ENCODE measurements at places on chromosomes 6 and 20.

- no peaks in the 10 kb centered on the region for H3K36me3 ChIP-seq
- DNase-seq = no peak
- H3K27ac ChIP-seq = no peak overlapping the region
- no peak overlapping the region for H3K4me3 ChIP-seq
- peaks cover 2% of the 10 kb centered on the region for H3K4me1 ChIP-seq
- H3K27me3 ChIP-seq = peaks cover 27% of the 10 kb centered on the region
These were observed 83.8 kb downstream of the GCLC start for GRCh38 chr6:53461041-53461656.

DNA sequence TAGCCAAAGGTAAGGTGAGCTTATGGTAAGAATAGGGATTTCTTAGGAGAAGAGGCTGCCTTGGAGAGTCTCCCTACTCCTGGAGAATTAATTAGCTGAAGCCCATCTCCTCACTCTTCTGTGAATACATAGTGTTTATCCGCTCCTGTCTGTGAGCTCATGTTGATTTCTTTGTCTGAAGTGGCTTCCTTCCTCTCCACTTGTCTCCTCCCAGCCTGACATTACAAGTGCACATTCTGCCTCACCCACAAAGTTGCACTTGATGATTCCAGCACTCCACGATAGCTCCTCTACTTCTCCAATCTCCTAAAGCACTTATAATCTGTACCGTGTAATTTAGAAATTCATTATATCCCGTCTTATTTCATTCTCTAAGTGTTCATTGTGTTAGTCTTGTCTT lies 287.2 kb downstream of the QKI start:
- no peaks in the 10 kb centered on the region for H3K36me3 ChIP-seq
- no peak overlapping the region for H3K27ac ChIP-seq
- peaks cover 31% of the 10 kb centered on the region for H3K27me3 ChIP-seq
- H3K4me1 ChIP-seq = peaks cover 2% of the 10 kb centered on the region
- no peak for DNase-seq
- no peak overlapping the region for H3K4me3 ChIP-seq

- H3K4me1 ChIP-seq = peaks cover 10% of the 10 kb centered on the region
- peaks cover 34% of the 10 kb centered on the region for H3K27me3 ChIP-seq
- H3K4me3 ChIP-seq = no peak overlapping the region
- H3K36me3 ChIP-seq = peaks cover 3% of the 10 kb centered on the region
- no peak for DNase-seq
These were observed 193.3 kb downstream of the SASH1 start for GRCh38 chr6:148535976-148536375.

DNA sequence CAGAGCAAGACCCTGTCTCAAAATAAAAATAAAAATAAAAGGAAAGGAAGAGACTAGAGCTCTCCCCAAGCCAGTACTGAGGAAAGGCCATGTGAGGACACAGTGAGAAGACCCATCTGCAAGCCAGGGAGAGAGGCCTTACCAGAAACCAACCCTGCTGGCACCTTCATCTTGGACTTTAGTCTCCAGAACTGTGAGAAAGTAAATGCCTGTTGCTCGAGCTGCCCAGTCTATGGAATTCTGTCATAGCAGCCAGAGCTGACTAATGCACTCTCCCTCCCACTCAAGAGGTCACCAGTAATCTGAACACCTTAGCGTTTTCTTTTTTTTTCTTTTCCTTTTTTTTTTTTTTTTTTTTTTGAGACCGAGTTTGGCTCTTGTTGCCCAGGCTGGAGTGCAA lies 7.3 kb upstream of the PRPH2 start:
- no peak overlapping the region for H3K27ac ChIP-seq
- no peaks in the 10 kb centered on the region for H3K36me3 ChIP-seq
- no peak for DNase-seq
- no peak overlapping the region for H3K4me3 ChIP-seq

DNA sequence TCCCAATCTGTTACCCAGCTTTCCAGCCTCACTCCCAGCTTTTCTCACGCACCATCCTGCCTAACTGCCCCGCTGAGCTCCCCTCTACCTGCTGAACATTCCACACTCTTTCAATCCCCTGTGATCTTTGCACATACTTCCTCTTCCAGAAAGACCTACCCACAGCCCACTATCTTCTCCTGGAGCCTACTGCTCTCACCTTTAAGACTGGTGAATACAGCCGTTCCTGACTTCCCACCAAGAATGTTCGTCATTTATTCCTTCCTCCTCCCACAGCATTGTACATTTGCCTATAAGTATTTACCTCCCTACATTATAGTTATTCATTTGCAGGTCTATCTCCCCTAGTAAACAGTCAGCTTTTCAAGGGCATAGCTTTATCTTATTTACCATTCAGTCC lies 61.9 kb upstream of the MBOAT1 start:
- peaks cover 2% of the 10 kb centered on the region for H3K36me3 ChIP-seq
- H3K27ac ChIP-seq = no peak overlapping the region
- peaks cover 2% of the 10 kb centered on the region for H3K4me1 ChIP-seq
- H3K27me3 ChIP-seq = peaks cover 17% of the 10 kb centered on the region
- no peak overlapping the region for H3K4me3 ChIP-seq

- H3K36me3 ChIP-seq = no peaks in the 10 kb centered on the region
- H3K27ac ChIP-seq = no peak overlapping the region
- H3K4me3 ChIP-seq = no peak overlapping the region
- no peaks in the 10 kb centered on the region for H3K27me3 ChIP-seq
- DNase-seq = no peak
These were observed 463.8 kb downstream of the BMP2 start for GRCh38 chr20:7231303-7231702.

- H3K27ac ChIP-seq = no peak overlapping the region
- no peak for DNase-seq
- peaks cover 17% of the 10 kb centered on the region for H3K27me3 ChIP-seq
- no peak overlapping the region for H3K4me3 ChIP-seq
These were observed 232.9 kb upstream of the SASH1 start for GRCh38 chr6:148109732-148110131.

GRCh38 chr6:134795001-134795400 lies 154.9 kb downstream of the ALDH8A1 start:
- peaks cover under 1% of the 10 kb centered on the region for H3K4me1 ChIP-seq
- no peak for DNase-seq
- no peak overlapping the region for H3K4me3 ChIP-seq
- peaks cover 1% of the 10 kb centered on the region for H3K27me3 ChIP-seq
- no peak overlapping the region for H3K27ac ChIP-seq

- no peak overlapping the region for H3K4me3 ChIP-seq
- DNase-seq = no peak
- no peaks in the 10 kb centered on the region for H3K27me3 ChIP-seq
- no peak overlapping the region for H3K27ac ChIP-seq
- peaks cover 2% of the 10 kb centered on the region for H3K36me3 ChIP-seq
These were observed 61.7 kb downstream of the TCP11 start for GRCh38 chr6:35079311-35080000.

- H3K27ac ChIP-seq = no peak within 1 kb of the TSS
- no peaks in the 10 kb centered on the region for H3K27me3 ChIP-seq
- no peaks in the 10 kb centered on the region for H3K36me3 ChIP-seq
These were observed at the start of gene ALDH8A1 for GRCh38 chr6:134949927-134950326. TSS of gene ALDH8A1 (minus strand) at chr6:134950101. CDS start at chr6:134950053, 48 bp downstream.

DNA sequence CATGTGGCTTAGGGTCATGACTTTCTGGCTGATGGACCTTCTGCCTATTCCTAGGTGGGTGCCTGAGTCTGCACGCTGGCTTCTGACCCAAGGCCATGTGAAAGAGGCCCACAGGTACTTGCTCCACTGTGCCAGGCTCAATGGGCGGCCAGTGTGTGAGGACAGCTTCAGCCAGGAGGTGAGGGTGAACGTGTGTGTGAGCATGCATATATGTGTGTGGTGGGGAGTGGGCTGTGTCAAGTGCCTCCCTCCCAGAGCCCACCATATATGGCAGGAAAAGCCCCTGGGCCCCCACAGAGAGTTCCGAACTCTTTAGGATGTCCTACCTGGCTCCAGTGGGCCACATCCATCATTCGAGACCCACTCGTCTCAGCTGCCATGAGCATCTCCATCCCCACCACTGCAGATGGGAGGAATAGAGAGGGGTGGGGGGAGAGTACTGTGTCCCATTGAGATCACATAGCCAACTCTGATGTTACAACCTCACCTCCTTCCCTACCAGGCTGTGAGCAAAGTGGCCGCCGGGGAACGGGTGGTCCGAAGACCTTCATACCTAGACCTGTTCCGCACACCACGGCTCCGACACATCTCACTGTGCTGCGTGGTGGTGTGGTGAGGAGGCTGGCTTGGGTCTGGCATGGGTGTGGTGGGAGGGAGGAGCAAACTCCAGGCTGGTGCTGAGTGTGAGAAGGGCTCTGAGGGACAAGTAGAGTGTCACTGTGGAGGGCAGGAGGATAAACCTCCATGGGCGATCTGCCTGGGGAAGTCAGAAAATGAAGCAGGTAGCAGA lies 3.2 kb downstream of the SLC22A7 start:
- H3K27me3 ChIP-seq = peaks cover 28% of the 10 kb centered on the region

GRCh38 chr6:106253172-106253571 lies 72.4 kb downstream of the ATG5 start:
- no peaks in the 10 kb centered on the region for H3K36me3 ChIP-seq
- no peak overlapping the region for H3K4me3 ChIP-seq
- DNase-seq = no peak
- no peaks in the 10 kb centered on the region for H3K27me3 ChIP-seq
- no peak overlapping the region for H3K27ac ChIP-seq
- H3K4me1 ChIP-seq = peaks cover 15% of the 10 kb centered on the region

DNA sequence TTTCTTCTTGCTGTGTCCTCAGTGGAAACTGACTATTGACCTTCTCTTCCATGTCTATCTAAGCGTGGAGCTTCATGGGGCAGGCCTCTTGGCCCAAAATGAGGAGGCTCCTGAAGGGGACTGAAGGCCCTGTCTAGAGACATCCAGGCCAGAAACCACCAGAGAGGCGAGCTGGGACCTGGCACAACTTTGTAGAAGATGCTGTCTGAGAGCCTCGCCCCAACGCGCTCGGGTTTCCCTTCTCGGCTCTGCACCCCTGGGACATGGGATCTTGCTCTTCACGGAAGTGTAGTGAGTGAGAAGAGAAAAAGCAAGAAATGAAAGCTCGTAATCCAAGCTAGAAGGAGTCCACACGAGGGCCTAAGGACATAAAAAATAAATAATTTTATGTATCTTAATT lies 96.8 kb downstream of the GMPR start:
- H3K27me3 ChIP-seq = no peaks in the 10 kb centered on the region
- H3K36me3 ChIP-seq = no peaks in the 10 kb centered on the region
- H3K4me3 ChIP-seq = no peak overlapping the region

DNA sequence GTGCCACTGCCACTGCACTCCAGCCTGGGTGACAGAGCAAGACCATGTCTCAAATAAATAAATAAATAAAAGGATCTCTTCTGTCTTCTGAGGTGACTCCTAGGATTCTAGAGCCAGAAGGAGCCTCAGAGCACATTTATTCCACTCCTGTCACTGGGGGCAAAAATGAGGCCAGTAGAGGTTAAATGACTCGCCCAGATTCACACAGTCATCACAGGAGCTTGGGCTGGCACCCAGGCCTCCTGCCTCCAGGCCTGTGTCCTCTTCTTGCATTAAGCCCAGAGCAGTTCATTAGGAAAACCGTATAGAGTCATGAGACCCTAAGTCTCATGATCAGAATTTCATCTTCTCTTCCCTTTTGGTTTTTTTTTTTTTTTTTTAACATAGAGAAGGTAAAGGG lies 243.3 kb downstream of the NRN1 start:
- H3K4me3 ChIP-seq = no peak overlapping the region
- H3K4me1 ChIP-seq = peaks cover 11% of the 10 kb centered on the region
- H3K27ac ChIP-seq = no peak overlapping the region
- no peaks in the 10 kb centered on the region for H3K27me3 ChIP-seq

GRCh38 chr6:72382602-72383529 lies 239.0 kb upstream of the KCNQ5 start:
- peaks cover 2% of the 10 kb centered on the region for H3K36me3 ChIP-seq
- H3K27me3 ChIP-seq = peaks cover 21% of the 10 kb centered on the region
- H3K4me3 ChIP-seq = peak overlapping the region; percentile 19
- H3K27ac ChIP-seq = no peak overlapping the region
- no peak for DNase-seq
- H3K4me1 ChIP-seq = no peaks in the 10 kb centered on the region

- peaks cover 7% of the 10 kb centered on the region for H3K4me1 ChIP-seq
- DNase-seq = no peak
- no peaks in the 10 kb centered on the region for H3K36me3 ChIP-seq
- peak overlapping the region; percentile 84 for H3K4me3 ChIP-seq
These were observed 179.5 kb downstream of the CDH26 start for GRCh38 chr20:60137657-60138245.

DNA sequence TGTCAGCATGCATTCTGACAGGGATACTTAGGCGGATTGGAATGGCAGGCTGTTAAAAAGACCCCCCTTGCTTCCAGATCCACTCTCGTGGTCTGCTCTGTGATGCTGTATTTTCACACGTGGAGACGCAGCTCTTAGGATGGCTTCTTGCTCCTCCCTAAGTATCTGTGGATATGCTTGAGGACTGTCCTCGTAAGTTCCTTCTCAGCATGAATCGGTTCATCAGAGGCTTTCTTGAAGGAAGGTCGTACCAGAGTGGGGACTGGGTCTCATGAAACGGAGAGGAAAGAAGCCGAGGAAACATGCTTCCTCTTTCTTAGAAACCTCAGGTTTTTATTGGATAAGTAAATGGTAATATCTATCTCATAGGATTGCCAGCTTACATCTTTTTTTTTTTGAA lies 220.4 kb downstream of the FARS2 start:
- H3K36me3 ChIP-seq = no peaks in the 10 kb centered on the region
- H3K4me3 ChIP-seq = no peak overlapping the region
- H3K4me1 ChIP-seq = peaks cover 10% of the 10 kb centered on the region
- no peak overlapping the region for H3K27ac ChIP-seq

DNA sequence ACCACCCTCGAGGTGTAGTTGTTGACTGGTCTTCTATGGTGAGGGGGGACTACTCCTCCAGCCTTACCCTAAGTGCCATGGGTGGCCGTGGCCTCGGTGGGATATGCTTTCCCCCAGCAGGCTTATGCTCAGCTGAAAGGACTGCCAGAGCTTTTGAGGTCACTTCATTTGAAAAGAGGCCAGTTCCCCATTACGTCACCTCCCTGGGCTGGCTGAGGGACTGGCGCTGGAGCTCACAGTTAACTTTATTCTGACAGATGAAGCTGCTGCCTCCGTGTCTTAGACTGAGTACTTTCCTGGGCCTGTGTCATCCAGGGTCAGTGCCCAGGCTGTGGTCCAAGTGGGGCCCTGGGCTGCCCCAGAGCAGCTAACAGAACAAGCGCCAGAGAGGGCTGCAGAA lies 42.8 kb upstream of the PCMTD2 start:
- H3K27me3 ChIP-seq = peaks cover 24% of the 10 kb centered on the region
- no peak overlapping the region for H3K4me3 ChIP-seq
- no peak overlapping the region for H3K27ac ChIP-seq
- no peak for DNase-seq

- H3K36me3 ChIP-seq = no peaks in the 10 kb centered on the region
- no peak overlapping the region for H3K27ac ChIP-seq
- H3K4me3 ChIP-seq = no peak overlapping the region
- peaks cover 8% of the 10 kb centered on the region for H3K27me3 ChIP-seq
- H3K4me1 ChIP-seq = peaks cover 19% of the 10 kb centered on the region
These were observed 2.2 kb upstream of the BFSP1 start for GRCh38 chr20:17533396-17533795.
